Esophagus squamous epithelium (tissue), 5 donors: ENCODE measurements at places on chromosomes 5 and 9. TPM values are rescaled to one million over a fixed set of nuclear protein-coding genes. Genes with fewer than 3 reads are reported as not detected.

- no peak overlapping the region for H3K4me3 ChIP-seq
- no peak for DNase-seq
These were observed 171.8 kb downstream of the MED10 start for GRCh38 chr5:6206501-6206900.

Gene STK32A
- 0.26 TPM for total RNA-seq

DNA sequence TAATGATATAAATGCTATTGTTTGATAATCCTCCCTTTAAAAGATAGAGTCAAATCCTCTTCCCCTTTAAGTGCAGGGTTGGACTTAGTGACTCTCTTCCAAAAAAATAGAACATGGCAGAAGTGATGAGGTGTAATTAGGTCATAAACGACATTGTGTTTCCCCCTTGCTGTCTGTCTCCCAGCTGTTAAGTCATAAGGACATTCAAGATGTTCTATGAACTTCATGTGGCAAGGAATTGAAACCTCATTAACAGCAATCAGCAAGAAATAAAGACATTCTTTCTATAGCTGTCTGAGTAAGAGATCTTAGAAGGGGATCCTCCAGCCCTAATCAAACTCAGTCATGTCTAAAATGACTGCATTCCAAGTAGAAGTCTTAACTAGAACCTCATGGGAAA, 3.3 kb upstream of the SLC25A46 start:
- peaks cover 9% of the 10 kb centered on the region for H3K4me1 ChIP-seq
- no peak overlapping the region for H3K27ac ChIP-seq
- no peaks in the 10 kb centered on the region for H3K36me3 ChIP-seq
- no peaks in the 10 kb centered on the region for H3K27me3 ChIP-seq
- no peak overlapping the region for H3K4me3 ChIP-seq

- no peaks in the 10 kb centered on the region for H3K36me3 ChIP-seq
- DNase-seq = no peak
These were observed 401.1 kb upstream of the TRPC7 start for GRCh38 chr5:136766456-136766855.

Gene CDH9
- not detected for total RNA-seq

Gene PCDHGA3
- 1.5 TPM for total RNA-seq

- peak within 1 kb of the TSS; percentile 96 for H3K27ac ChIP-seq
- peak; percentile 60 for DNase-seq
- H3K36me3 ChIP-seq = no peaks in the 10 kb centered on the region
- H3K4me1 ChIP-seq = peaks cover 49% of the 10 kb centered on the region
- no peaks in the 10 kb centered on the region for H3K27me3 ChIP-seq
- H3K4me3 ChIP-seq = peak within 1 kb of the TSS; percentile 88
These were observed at the start of gene MAP3K1 for GRCh38 chr5:56814963-56815657. Gene MAP3K1 (plus strand): TSS chr5:56815549. CDS start chr5:56815574, 25 bp downstream.

- H3K4me3 ChIP-seq = no peak overlapping the region
- no peaks in the 10 kb centered on the region for H3K36me3 ChIP-seq
- H3K27ac ChIP-seq = no peak overlapping the region
- no peak for DNase-seq
- no peaks in the 10 kb centered on the region for H3K4me1 ChIP-seq
These were observed 139.0 kb upstream of the ITGA1 start for GRCh38 chr5:52648726-52649125.

Gene CNTNAP3B
- total RNA-seq = 11.0 TPM

DNA sequence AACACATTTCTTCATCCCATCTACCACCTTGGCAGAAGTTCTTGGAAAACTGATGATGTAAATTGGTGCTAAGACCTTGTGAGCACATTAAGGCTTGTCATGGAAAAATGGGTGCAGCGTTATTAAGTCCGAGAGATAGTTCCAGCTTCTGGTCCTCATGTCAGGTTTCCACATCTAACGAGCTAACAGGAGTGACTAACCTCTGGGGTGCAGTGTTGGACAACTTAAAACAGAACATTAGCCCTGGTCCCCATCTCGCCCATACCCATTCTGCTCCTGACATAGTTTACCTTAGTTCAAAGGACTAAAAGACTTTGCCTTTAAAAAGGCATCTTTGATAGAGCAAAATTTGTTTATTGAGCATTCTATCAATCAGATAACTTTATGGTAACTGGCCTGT, 128.0 kb downstream of the SLC1A3 start:
- no peaks in the 10 kb centered on the region for H3K36me3 ChIP-seq
- H3K4me1 ChIP-seq = no peaks in the 10 kb centered on the region
- H3K4me3 ChIP-seq = no peak overlapping the region
- DNase-seq = no peak
- H3K27ac ChIP-seq = no peak overlapping the region

DNA sequence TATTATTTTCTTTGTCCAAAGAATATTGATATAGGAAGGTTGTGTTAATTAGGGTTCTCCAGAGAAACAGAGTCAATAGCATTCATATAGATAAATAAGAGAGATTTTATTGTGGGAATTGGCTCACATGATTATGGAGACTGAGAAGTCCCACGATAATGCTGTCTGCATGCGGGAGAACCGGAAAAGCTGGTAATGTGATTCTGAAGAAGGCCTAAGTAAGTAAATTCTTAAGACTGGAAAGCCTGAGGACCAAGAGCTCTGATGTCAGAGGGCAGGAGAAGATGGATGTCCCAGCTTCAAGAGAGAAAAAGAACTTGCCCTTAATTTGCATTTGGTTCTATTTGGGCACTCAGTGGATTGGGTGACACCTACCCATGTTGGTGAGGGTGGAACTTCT, 307.4 kb upstream of the C9orf72 start:
- H3K4me3 ChIP-seq = no peak overlapping the region
- no peak for DNase-seq
- no peak overlapping the region for H3K27ac ChIP-seq
- no peaks in the 10 kb centered on the region for H3K36me3 ChIP-seq

- H3K36me3 ChIP-seq = no peaks in the 10 kb centered on the region
- no peaks in the 10 kb centered on the region for H3K27me3 ChIP-seq
- no peak for DNase-seq
- H3K4me1 ChIP-seq = peaks cover 82% of the 10 kb centered on the region
- H3K4me3 ChIP-seq = no peak overlapping the region
These were observed 37.2 kb downstream of the RXRA start for GRCh38 chr9:134363450-134363849.

GRCh38 chr9:76576344-76576743, 117.4 kb downstream of the GCNT1 start:
- no peaks in the 10 kb centered on the region for H3K4me1 ChIP-seq
- H3K4me3 ChIP-seq = no peak overlapping the region
- no peaks in the 10 kb centered on the region for H3K36me3 ChIP-seq
- no peak for DNase-seq
- no peak overlapping the region for H3K27ac ChIP-seq

DNA sequence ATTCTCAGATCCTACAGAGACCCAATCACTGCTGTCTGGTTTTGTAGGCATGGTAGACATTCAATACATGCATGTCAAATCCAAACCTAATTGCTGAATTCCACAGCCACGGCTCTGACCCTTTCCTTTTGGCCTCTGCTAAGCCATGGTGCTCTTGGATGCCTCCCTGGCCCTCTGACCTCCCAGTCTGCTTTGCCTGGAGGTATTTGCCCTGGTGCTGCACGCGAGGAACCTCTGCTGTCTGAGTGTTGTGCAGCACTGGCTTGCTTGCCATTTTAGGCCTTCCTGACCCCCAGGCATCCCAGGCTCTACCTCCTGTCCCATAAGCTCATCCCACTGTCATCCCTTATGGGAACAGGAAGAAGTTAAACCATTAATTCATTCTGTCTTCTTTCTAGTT, 60.9 kb downstream of the DOCK2 start:
- H3K27me3 ChIP-seq = no peaks in the 10 kb centered on the region
- DNase-seq = no peak
- no peaks in the 10 kb centered on the region for H3K4me1 ChIP-seq
- H3K27ac ChIP-seq = no peak overlapping the region

GRCh38 chr9:92657296-92658094, 12.4 kb downstream of the IPPK start:
- peaks cover 88% of the 10 kb centered on the region for H3K4me1 ChIP-seq
- no peak for DNase-seq
- no peaks in the 10 kb centered on the region for H3K27me3 ChIP-seq
- peaks cover 81% of the 10 kb centered on the region for H3K36me3 ChIP-seq

DNA sequence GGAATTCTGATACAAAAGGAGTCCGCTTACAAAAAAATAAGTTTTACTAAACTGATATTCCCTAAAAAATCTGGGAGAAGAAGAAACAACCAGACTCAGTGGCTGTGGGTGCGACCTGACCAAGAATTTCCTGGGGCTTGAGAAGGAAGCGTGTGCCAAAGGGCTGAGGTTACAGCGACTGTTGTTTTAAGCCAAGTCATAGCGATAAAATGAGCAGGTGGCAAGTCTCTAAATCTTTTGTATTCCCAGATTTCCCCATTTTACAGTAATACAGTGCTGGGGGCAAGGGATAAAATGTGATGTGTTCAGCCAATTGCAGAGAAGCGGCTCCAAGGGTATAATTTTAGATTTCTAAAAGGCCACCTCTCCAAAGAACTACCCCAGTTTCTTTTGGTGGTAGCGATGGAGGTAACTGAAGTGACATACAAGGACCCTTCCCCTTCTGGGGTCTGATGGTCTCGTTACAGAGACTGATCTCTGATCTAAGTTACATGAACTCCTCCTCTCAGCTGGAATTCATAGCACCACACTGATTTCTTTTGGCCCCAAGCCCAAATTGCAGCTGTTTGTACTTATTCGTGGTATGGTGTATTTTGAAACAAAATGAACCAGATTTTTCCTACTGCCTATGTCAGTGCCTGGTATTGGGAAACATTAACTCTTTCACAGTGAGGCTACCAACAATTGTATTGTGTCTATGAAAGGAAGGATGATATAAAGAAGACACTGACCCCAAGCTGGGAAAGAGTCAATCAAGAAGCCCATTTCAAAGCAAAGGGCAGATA, 41.6 kb downstream of the LPAR1 start:
- DNase-seq = no peak
- no peaks in the 10 kb centered on the region for H3K36me3 ChIP-seq
- peak overlapping the region; percentile 68 for H3K27ac ChIP-seq
- no peaks in the 10 kb centered on the region for H3K27me3 ChIP-seq

Gene GPRIN1
- total RNA-seq = 0.57 TPM

GRCh38 chr9:15977438-15977837, 424.6 kb downstream of the CCDC171 start:
- H3K4me1 ChIP-seq = no peaks in the 10 kb centered on the region
- no peaks in the 10 kb centered on the region for H3K36me3 ChIP-seq
- no peaks in the 10 kb centered on the region for H3K27me3 ChIP-seq
- no peak for DNase-seq

GRCh38 chr9:89274838-89275237, 36.2 kb upstream of the CKS2 start:
- H3K4me3 ChIP-seq = no peak overlapping the region

- H3K27me3 ChIP-seq = no peaks in the 10 kb centered on the region
- no peak for DNase-seq
- H3K36me3 ChIP-seq = no peaks in the 10 kb centered on the region
- no peak overlapping the region for H3K4me3 ChIP-seq
These were observed 251.5 kb downstream of the KCTD16 start for GRCh38 chr5:144422018-144422727.

GRCh38 chr5:42377496-42377895, 45.7 kb upstream of the GHR start:
- DNase-seq = no peak
- H3K36me3 ChIP-seq = no peaks in the 10 kb centered on the region
- no peak overlapping the region for H3K4me3 ChIP-seq
- no peak overlapping the region for H3K27ac ChIP-seq

DNA sequence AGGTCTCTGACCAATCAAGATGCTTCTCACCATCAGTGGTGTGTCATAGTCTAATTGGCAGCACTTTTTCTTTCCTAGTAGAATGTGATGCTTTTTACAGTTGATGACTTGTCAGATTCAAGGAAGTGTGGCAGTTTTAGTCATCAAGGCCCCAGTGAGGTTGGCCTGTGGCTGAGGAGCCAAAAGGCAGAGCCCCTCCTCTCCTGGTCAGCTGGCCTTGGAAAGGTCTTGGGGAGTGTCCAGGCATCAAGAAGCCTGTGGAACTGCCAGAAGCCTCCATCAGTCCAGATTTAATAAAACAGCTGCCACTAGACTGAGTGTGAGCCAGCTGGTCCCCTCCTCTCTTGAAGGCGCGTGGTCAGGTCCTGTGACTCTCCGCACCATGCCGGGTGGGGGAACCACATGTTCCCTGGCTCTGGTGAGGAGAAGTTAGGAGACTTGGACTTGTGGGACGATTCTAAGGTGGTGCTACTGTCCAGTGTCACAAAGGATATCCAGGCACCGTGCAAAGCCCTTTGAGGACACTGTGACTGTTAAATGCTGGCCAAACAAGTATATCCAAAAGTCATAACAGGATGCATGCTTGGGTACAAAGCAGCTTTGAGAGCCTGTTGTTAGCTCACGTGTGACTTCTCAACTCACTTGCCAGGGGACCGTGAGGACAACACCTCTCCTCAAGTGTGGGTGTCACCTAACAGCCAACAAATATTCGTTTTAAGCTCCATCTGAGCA, 6.1 kb upstream of the ANGPTL2 start:
- no peak for DNase-seq
- H3K4me1 ChIP-seq = peaks cover 41% of the 10 kb centered on the region
